ENCODE measurements at places on chromosomes 11 and 22.

DNA sequence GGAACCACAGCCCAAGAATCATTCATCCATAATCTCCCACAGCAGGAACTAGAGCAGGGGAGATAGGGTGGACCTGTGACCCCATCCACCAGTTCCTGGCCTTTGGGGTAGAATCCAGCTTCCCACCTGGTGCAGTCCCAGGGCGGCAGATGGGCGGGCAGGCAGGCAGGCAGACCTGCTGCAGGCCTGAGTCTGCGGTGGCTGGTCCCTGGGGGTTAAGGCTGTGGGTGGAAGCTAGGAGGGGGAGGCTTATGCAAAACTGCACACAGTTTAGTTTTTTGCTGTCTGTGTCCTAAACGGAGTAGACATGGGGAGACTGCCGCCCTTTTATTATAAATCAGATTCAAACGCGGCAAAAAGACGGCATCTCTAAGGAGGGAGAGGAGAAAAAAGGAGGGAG lies 4.5 kb upstream of the NEFH start:
- DNase-seq: no peak

DNA sequence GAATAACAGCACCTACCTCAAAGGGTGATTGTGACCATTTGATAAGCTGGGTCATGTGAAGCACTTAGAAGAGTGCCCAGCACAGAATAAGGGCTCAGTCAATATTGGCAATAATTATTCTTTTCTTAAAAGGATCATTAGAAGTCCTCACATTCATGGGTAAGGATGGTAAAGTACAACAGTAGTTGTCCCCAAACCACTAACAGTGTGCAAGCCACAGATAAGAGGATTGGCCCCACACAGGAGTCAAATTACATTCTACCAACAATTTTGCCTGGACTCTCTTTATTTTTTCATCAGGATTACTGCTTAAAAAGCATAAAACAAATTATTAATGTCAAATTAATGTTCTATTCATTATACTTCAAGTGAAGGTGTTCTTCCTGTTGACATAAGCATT lies 271.5 kb upstream of the PDGFD start:
- DNase-seq: no peak

GRCh38 chr11:27571154-27571810 lies 64.7 kb upstream of the LIN7C start:
- peak; percentile 69 for DNase-seq

GRCh38 chr11:77747381-77747969 lies 73.0 kb downstream of the RSF1 start:
- peak; percentile 40 for DNase-seq

DNA sequence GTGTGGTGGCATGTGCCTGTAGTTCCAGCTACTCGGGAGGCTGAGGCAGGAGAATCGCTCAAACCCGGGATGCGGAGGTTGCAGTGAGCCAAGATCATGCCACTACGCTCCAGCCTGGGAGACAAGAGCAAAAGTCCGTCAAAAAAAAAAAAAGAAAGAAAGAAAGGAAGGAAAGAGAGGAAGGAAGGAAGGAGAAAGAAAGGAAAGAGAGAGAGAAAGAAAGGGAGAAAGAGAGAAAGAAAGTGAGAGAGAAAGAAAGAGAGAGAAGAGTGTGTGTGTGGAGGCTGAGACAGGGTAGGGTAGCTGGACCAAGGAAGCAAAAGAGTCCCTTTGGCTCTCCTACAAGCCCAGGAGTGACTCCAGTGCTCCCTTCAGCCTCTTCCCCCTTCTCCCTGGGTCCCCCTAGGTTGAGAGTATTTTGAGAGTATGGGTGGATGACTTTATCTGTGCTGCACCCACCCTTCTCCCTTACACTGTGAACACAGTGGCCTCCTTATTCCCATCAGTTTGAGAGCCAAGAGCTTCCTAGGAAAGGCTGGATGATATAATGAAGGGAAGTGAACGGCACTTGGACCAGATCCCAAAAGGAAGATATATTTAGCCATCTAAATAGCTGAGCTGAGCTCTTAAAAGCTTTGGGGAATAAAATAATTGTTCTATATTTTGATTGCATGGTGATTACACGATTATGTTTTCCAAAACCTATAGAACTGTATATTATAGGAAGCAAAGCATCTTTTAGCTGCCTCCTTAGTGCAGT lies 9.5 kb upstream of the DENND5A start:
- DNase-seq: no peak

- DNase-seq: no peak
Measured at GRCh38 chr22:35893698-35894097, 134.9 kb downstream of the RBFOX2 start.

Measured in astrocyte of the spinal cord (primary cell).